Hypothalamus (tissue), 51 donors: ENCODE measurements at places on chromosomes 3 and 15.

DNA sequence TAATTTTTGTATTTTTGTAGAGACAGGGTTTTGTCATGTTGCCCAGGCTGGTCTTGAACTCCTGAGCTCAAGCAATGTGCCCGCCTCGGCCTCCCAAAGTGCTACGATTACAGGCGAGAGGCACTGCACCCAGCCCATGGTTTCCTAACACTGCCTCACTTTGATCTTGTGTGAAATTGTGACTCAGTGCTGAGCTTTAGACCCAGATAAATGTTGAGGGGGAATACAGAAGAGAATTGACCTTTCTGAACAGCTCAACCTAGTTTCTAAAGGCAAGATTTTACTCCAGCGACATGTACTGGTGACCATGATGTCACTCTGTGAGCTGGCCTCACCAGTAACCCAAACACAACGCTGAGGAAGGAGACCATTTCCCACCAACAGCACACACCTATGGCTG lies 73.5 kb downstream of the ATP1B3 start:
- DNase-seq, result no peak

- DNase-seq, result no peak
These were observed 38.2 kb downstream of the MAGI1 start for GRCh38 chr3:66000506-66000905.

GRCh38 chr3:112519424-112520001 lies 20.2 kb upstream of the BTLA start:
- no peak for DNase-seq

DNA sequence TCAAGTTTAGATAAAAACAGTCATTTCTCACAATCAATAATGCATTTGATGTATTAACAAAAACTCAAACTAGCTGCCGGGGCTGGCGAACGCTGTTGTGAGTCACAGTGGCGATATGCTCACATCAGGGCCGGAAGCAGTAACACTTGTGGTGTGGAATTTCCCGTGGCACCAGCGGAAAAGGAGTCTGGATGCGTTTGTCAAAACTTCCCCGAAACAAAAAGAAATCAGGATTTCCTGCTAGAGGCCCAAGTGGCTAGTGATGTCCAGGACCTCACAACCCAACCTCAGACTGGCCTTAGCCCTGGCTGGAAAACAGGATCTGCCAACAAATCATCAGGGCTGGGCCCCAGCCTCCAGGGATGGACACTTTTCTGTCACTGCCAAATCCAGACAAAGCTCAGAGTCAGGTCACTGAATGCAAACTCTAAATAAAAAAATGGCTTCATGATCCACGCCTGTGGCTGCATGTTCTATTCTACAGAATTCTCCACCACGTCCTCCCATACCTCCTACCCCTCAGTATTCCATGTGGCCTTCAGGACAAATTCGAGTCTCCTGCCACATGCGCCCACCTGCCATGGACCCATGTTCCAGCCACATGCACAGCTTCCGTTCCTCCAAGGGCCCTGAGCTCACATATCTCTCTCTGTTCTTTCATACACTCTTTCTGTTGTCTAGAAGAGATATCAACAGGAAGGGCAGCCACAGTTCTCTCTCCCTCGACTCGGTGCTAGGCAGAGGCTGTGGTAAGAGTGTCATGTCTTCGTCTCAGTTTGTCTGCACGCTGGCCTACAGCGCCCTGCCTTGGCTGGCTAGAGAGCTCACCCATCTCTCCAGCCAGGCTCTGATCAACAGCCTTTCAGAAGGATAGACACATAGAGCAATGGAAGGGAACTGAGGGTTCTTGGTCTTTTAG lies 35.4 kb downstream of the EHD4 start:
- peak; percentile 22 for DNase-seq

DNA sequence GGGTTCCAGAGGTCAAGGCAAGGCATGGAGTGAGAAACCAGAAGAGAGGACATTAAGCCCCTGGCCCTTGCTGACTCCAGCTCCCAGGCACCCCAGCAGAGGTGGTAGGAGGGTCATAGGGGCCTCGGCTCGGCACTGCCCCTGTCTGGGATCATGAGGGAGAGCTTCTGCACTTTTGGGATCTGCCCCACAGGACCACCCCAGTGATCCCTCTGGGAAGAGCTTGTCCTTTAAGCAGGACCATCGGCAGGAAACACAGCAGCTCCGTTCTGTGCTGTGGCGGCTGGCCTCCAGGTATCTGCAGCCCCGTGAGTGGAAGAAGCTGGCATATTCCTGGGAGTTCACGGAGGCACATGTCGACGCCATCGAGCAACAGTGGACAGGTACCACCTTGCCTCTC lies 35.5 kb downstream of the ANKDD1A start:
- DNase-seq, result no peak

GRCh38 chr3:9653565-9654248 lies 4.4 kb downstream of the MTMR14 start:
- no peak for DNase-seq

DNA sequence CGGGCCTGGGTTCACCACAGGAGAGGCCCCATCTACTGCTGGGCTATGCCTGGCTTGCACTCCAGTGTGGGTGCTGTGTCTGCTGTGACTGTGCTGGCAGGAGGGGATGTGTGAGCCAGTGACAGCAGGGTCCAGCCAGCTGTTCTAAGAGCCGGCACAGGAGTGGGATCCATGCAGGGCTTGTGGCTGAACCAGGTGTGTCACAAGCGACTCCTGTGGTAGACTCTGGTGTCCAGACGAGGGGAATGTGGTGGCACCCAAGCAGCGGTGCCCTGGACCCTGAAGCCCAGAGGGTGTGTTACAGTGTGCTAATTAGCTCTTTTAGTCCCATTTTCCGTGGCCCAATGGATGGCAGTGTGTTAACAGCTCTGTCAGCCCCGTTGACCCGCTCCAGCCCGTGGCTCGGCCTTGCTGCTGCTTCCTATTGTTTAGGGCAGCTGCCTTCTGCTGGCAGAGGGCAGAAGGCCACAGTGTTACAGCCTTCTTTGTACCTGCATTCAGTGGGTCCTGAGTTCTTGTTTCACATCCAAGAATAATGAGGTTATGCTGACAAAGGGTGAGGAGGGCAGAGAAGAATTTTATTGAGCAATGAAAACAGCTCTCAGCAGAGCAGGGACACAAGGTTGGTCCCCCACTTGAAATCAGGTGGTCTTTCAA lies 78.5 kb upstream of the RNU6-1 start:
- DNase-seq, result no peak

DNA sequence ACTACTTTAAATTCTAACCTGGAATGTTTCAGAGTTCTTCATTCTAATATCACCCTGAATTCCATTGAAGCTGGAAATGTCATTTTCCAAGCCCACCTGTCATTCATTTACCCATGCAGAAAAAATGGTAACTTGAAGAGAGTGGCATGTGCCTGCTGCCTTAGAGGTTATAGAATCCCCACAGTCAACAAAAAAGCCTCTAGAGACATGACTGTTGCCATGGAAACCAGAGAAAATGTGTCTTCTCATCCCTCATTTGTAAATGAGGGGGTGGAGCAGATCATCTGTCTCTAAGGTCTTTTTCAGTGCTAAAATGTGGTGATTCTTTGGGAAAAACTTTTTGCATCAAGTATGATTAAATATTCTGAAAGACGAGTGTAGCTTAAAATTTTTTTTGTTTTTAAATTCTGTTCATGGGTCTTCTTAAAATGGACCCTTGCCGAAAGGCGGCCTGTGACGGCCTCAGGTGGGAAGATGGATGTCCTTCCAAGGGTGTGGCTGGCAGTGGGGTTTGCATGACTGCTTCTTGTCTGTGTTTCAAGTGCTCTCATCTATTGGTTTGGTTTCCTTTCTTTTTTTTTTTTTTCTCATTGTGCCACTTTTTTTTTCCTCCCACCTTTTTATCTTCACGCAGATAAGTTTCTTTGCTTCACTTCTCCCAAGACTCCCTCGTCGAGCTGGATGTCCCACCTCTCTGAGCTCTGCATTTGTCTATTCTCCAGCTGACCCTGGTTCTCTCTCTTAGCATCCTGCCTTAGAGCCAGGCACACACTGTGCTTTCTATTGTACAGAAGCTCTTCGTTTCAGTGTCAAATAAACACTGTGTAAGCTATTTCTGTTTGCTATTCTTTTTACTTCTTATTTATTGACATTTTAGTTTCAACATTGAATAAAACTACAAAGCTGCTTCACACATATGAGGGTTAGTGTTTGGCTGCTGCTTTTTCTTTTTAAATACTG lies 23.0 kb downstream of the TPM1 start:
- no peak for DNase-seq

- no peak for DNase-seq
These were observed 14.3 kb upstream of the FILIP1L start for GRCh38 chr3:100128565-100128964.
